ENCODE measurements at places on chromosomes 4 and X.
A peak's percentile ranks its signal among the peaks of the same experiment; 100 is the strongest.

DNA sequence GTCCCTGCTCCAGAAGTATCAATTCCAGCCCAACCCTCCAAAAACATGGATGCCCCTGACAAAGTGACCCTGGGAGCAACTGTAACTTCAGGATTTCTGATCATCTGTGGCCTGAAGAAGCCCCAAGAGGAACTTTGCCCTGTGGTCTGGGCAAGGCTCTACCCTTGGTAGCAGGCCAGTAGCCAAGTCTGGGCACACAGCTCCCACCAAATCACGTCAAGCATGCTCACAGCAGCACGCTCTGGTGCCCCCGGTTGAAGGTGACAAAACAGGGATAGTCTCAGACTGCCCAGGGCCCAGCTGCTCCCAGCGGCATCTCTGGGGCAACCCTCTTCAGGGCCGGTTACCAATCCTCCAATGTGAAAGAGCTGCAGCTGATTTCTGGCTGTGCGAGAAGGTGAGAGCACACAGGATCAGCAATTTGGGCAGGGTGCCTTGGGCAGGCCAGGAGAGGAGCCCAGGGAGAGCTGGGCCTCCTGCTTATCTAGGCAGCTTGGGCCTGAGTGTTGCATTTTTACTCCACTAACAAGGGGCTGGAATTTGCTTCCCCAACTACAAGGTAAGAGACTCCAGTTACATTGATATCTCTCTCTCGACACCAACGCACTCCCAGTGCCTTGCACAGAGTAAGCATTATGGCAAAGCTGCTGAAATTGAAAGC is 418.1 kb downstream of the BCOR start:
- peaks cover 28% of the 10 kb centered on the region for H3K4me1 ChIP-seq
- no peak overlapping the region for H3K27ac ChIP-seq
- no peak overlapping the region for H3K4me3 ChIP-seq
- H3K36me3 ChIP-seq = no peaks in the 10 kb centered on the region
- no peak for DNase-seq

- no peak overlapping the region for H3K4me3 ChIP-seq
- H3K36me3 ChIP-seq = no peaks in the 10 kb centered on the region
- no peaks in the 10 kb centered on the region for H3K27me3 ChIP-seq
- no peaks in the 10 kb centered on the region for H3K4me1 ChIP-seq
- DNase-seq = no peak
Measured at GRCh38 chr4:176668324-176668723, 124.4 kb downstream of the VEGFC start.

DNA sequence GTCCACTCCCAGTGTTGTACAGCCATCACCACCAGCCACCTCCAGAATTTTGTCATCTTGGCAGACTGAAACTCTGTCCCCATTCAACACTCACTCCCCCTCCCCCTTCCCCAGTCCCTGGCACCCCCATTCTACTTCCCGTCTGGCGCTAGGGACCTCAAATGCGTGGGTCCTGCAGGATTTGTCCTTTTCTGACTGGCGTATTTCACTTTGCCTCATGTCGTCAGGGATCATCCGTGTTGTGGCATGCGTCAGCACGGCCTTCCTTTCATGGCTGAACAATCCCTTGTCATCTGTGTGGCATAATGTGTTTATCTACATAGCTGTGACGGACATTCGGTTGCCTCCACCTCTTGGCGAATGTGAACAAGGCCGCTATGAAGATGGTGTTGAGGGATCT is 5.5 kb downstream of the TADA2B start:
- H3K36me3 ChIP-seq = no peaks in the 10 kb centered on the region
- H3K4me3 ChIP-seq = peak overlapping the region; percentile 29
- no peak overlapping the region for H3K27ac ChIP-seq
- H3K4me1 ChIP-seq = peaks cover 21% of the 10 kb centered on the region
- no peak for DNase-seq

DNA sequence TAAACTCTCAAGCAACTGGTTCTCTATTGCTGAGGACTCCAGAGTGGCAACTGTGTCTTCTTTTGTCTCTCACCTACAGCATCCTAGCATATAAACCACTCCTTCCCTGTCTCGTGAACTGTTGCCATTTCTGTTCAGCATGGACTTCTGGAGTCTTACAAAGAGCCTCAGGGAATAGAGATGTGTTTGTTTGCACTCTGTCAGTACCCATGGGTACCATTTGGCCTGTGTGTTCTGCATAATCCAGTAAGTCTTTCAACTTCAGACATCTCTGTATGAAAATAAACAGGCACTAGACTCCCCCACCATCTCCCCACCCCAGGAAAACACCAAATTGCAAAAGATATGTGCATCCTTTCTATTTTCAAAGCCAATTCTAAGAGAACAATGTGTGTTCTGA is 1351.6 kb upstream of the PABPC4L start:
- no peak for DNase-seq
- no peaks in the 10 kb centered on the region for H3K27me3 ChIP-seq
- peaks cover 6% of the 10 kb centered on the region for H3K4me1 ChIP-seq
- H3K36me3 ChIP-seq = no peaks in the 10 kb centered on the region

GRCh38 chrX:55489314-55490009 is at the start of gene USP51:
Gene USP51, minus strand, starts transcription at chrX:55489848. Its CDS starts 909 bp downstream, at chrX:55488939.
- no peaks in the 10 kb centered on the region for H3K27me3 ChIP-seq
- H3K36me3 ChIP-seq = peaks cover 17% of the 10 kb centered on the region
- peak within 1 kb of the TSS; percentile 92 for H3K4me3 ChIP-seq
- peaks cover 20% of the 10 kb centered on the region for H3K4me1 ChIP-seq
- peak within 1 kb of the TSS; percentile 96 for H3K27ac ChIP-seq
- DNase-seq = peak; percentile 24

- H3K4me1 ChIP-seq = peaks cover 54% of the 10 kb centered on the region
- peaks cover 13% of the 10 kb centered on the region for H3K36me3 ChIP-seq
- H3K4me3 ChIP-seq = no peak overlapping the region
- H3K27ac ChIP-seq = peak overlapping the region; percentile 67
- no peak for DNase-seq
Measured at GRCh38 chr4:7894098-7894676, 45.5 kb downstream of the AFAP1 start.

DNA sequence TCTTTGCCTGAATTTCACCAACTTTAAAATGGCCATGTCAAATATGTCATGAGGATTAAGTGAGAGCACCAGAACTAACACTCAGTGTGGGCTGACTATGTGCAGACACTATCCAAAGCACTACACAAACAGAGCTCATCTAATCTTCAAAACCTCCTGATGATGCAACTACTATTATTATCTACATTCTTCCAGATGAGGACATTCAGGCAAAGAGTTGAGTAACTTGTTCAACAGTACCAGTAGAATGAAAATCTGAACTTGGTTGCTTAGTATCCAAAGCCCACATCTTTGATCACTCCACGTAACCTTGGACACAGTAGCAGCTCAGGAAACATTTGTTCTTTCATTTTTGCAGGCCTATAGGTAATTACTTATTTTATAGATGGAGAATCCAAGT is 90.1 kb downstream of the ATP8A1 start:
- H3K27ac ChIP-seq = no peak overlapping the region
- no peak overlapping the region for H3K4me3 ChIP-seq
- peaks cover 4% of the 10 kb centered on the region for H3K36me3 ChIP-seq
- peaks cover 5% of the 10 kb centered on the region for H3K4me1 ChIP-seq
- no peaks in the 10 kb centered on the region for H3K27me3 ChIP-seq

GRCh38 chr4:36123906-36124305 is 120.4 kb downstream of the ARAP2 start:
- no peak overlapping the region for H3K27ac ChIP-seq
- no peaks in the 10 kb centered on the region for H3K27me3 ChIP-seq
- no peaks in the 10 kb centered on the region for H3K4me1 ChIP-seq
- DNase-seq = no peak
- H3K4me3 ChIP-seq = no peak overlapping the region
- H3K36me3 ChIP-seq = no peaks in the 10 kb centered on the region

- H3K36me3 ChIP-seq = peaks cover 12% of the 10 kb centered on the region
- H3K4me1 ChIP-seq = peaks cover 21% of the 10 kb centered on the region
- H3K4me3 ChIP-seq = no peak overlapping the region
- DNase-seq = no peak
Measured at GRCh38 chr4:13368217-13368616, 115.9 kb downstream of the RAB28 start.

- H3K27ac ChIP-seq = peak overlapping the region; percentile 69
- H3K36me3 ChIP-seq = no peaks in the 10 kb centered on the region
- DNase-seq = no peak
- peaks cover 11% of the 10 kb centered on the region for H3K4me1 ChIP-seq
- no peaks in the 10 kb centered on the region for H3K27me3 ChIP-seq
Measured at GRCh38 chr4:64417974-64418373, 8.7 kb upstream of the TECRL start.

DNA sequence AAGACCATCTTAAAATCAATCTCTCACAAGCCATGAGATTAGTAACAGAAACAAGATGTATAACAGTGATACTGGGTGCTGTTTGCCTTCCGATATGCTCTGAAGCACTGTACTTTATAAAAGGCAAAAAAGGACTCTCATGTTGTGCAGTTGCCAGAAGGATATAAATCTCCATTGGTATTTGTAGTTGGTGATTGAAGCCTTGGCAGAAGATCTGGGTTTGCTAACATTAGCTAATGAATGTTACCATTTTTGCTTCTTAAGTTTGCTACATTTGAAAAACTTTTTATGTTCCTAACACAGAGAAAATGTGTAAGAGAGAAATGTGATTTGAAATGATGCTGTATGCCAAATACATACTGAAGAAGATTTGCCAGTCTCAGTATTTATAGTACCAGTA is 44.4 kb downstream of the RAP1GDS1 start:
- H3K4me3 ChIP-seq = no peak overlapping the region
- H3K36me3 ChIP-seq = peaks cover 31% of the 10 kb centered on the region
- no peak for DNase-seq
- no peaks in the 10 kb centered on the region for H3K27me3 ChIP-seq
- H3K27ac ChIP-seq = no peak overlapping the region

DNA sequence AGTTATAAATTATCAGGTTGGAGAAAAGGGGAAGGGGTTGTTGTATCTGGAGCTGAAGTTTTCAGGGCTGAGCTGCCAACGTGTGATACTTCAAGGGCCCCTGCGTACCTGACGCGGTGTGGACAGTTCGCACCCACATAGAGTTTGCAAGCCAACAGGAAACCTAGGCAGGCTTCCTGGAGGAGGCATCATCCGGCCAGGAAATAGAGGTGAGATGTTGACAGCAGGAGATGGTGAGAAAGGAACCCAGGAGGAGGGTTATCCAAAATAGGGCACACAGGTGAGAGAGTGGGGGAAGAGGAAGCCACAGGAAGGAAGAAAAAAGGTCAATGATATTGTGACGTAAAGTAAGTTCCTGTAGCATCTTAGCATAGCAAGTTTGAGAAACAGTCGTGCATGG is 127.2 kb downstream of the DHRSX start:
- H3K4me3 ChIP-seq = no peak overlapping the region
- no peaks in the 10 kb centered on the region for H3K27me3 ChIP-seq
- peak overlapping the region; percentile 93 for H3K27ac ChIP-seq
- peaks cover 9% of the 10 kb centered on the region for H3K4me1 ChIP-seq
- no peak for DNase-seq
